ENCODE measurements at places on chromosomes 5 and 9.

- DNase-seq = no peak
Observed at GRCh38 chr5:83072966-83073365, 4.2 kb downstream of the TMEM167A start.

DNA sequence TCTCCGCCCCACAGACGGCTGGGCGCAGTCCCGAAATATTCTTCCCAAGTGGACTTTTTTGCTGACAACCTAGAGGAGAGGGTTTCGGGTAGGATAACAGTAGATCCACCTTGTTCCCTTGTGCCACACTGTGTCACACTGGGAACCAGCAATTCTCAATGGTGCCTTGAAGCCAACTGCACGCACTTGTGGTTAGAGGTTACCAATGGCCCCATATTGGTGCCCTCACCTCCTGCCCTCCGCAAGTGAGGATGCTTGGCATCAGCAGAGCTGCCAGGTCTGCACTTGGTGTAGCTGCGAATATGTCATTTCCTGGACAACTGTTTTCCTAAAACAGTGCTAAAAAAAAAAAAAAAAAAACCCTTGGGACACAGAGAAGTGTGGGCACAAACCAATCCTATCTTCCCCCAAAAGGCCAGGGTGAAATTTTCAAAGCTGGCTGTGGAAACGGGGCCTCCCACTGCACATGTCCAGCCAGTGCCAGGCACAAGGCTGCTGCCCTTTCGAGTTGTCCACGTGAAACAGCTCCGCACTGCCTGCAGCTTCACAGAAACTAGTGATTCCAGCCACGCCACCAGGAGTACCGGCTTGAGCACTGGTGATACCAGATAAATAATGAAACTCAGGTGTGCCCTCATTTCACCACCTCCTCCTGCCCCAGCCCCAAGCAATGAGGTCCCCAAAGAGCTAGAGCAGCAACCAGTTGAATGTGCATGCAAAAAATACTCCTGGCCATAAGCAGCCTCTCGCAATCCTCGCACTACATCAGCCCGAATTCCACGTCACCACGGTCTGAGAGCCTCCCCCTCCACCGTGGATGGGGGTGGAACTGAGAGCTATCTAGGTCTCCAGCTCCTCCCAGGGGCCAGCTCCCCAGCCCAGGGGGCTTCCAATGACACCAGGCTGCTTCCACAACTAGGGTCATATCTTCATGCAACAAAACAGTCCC, 51.2 kb downstream of the USP20 start:
- peak; percentile 49 for DNase-seq

DNA sequence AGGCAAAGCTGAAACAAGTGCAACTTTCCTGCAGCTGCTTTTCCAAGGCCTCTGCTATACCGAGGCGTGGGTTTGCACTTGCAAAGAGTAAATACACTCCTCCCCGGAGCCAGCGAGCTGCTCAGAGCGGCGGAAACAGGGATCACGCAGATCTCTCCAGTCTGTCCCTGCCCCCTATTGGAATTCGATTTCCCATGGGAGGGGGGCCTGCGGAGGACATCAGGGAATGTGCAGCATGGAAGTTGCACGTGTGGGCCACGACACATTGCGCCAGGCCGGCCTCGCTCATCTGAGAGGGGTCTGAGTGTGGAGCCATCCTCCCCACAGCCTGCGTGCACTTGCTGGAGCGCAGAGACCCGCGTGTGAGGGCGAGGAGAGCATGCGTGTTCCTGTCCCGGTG, 104.3 kb upstream of the PHYKPL start:
- no peak for DNase-seq

- no peak for DNase-seq
Observed at GRCh38 chr9:130693101-130693425, 517 bp upstream of the EXOSC2 start.

GRCh38 chr9:87382900-87383299, 114.8 kb upstream of the DAPK1 start:
- DNase-seq = no peak

GRCh38 chr9:93218161-93218560, 34.2 kb downstream of the WNK2 start:
- no peak for DNase-seq

GRCh38 chr9:74645007-74645639, 148.0 kb downstream of the RORB start:
- DNase-seq = peak; percentile 1

DNA sequence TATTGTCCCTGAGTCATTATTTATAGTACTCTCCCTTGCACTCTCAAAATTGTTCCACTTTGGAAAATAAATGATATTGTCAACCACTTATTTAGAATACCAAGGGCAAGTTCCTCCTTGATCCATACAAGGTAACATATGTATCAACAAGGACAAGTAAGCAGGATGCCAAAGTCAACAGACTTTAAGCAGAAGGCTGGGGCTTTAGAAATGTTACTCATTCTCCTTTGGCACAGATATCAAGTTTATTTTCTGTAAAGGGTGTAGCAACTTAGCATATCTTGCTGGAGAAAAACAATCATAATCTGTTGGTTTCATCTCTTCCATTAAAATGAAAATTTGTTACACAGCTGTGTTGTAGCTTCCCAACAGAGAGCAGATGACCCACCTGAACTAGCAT, 248.7 kb upstream of the SLC30A5 start:
- no peak for DNase-seq

GRCh38 chr5:99929067-99929805, 605.9 kb upstream of the FAM174A start:
- DNase-seq = no peak

DNA sequence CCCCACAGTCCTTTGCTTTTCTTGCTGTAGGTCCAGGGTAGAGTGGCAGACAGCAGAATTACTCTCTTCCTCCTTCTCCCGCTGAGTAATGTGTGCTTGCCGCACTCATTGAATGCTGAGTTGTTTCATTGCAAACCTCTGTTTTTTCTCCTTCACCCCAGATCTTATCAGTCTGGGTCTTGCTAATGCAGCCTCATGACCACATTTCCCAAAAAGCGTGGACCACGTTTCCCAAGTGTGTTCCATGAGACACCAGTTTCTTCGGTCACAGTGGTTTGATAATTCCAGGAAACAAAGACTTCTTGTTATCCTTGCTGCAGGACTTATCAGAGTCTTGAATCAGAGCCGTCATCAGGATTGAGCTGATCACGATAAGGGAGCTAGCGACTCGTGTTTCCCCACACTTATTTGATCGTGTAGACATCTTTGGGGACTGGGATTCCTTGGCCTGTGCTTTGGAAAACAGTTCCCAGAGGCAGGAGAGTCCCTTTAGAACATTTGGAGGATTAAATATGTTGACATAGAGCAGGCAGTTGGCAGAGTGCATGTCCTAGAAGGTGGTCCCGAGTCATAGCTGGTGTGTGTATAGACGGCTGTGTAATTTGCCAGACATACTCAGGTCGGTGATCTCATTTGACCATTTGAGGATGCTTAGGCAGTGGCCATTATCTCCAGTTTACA, 4.4 kb downstream of the LRRC8A start:
- no peak for DNase-seq

- no peak for DNase-seq
Observed at GRCh38 chr5:58974083-58974482, 391.2 kb downstream of the RAB3C start.

GRCh38 chr9:77710316-77710715, 62.2 kb upstream of the GNA14 start:
- no peak for DNase-seq

- peak; percentile 85 for DNase-seq
Observed at GRCh38 chr9:35116898-35117551, 1.4 kb upstream of the ATOSB start.

DNA sequence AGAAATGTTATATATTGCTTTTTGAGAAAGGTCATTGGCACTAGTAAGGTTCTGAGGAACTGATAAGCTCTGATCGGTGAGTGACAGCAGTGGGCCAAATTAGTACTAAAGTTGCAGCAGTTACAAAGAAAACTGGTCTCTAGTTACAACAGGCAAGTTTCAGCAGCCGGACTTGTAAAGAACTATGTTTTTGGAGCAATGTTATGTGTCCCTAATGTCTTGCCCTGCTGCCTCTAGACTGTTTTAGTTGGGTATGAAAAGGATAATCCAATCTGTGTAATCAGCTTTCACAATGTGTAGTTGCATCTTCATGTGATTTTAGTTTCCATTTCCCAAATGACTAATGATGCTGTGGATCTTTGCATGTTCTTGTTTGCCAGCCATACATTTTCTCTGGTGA, 113.5 kb downstream of the CAMK4 start:
- DNase-seq = no peak

DNA sequence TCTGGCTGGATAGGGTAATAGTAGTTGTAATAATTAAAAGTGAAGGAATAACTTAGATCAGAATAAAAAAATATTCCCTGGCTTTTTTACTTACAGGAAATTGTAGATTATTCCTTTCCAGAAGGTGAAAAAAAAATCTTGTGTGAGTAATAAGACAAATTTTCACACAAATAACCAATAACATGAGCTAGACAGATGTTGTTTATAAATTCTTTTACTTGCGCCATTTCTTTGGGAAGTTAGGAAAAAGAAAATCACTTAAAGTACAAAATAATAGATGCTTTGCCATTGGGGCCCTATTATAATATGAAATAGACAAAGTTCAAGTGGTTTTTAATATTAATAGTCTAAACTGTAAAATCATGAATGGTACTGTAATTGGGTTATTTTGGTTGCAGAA, 204.1 kb downstream of the ARRDC3 start:
- DNase-seq = no peak

- DNase-seq = peak; percentile 4
Observed at GRCh38 chr5:133662578-133662977, 50.2 kb upstream of the FSTL4 start.

GRCh38 chr5:64518793-64519192, 13.0 kb downstream of the RGS7BP start:
- DNase-seq = no peak

- DNase-seq = no peak
Observed at GRCh38 chr5:107670087-107670931, 428 bp downstream of the EFNA5 start.

DNA sequence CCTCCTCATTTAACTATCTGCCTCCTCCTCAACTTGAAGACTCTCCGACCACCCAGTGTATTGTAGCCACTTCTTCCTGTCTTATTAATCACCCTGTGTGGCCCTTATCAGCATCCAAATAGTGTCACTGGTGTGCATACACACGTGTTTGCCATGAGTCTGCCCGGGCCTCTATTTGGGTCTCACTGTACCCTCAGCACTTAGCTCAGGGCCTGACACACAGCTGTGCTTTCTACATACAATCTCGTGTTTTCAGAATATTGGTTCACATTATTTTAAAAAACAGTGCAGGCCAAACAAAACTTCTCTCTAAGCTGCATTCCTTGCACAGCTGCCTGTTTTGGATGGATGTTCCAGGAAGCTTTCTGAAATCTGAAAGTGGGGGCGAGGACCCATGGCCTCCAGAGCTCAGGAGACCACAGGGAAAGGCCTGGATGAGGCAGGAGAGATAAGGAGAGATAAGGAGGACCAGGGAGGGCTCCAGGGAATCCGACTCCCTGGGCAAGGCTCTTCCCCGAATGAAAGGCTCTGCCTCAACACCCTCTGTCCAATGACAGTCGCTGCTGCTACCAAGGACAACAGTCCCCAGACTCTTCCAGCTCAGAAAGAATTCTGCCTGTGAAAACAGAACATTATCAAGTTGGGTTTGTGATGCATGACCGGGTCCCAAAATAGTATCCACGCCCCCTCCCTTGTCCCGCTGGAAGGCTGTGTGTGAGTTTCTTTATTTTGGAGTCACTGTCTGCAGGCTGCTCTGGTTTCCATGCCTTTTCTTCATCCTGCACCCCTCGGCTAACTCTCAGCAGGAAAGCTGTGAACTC, 255.6 kb downstream of the NSG2 start:
- DNase-seq = no peak

DNA sequence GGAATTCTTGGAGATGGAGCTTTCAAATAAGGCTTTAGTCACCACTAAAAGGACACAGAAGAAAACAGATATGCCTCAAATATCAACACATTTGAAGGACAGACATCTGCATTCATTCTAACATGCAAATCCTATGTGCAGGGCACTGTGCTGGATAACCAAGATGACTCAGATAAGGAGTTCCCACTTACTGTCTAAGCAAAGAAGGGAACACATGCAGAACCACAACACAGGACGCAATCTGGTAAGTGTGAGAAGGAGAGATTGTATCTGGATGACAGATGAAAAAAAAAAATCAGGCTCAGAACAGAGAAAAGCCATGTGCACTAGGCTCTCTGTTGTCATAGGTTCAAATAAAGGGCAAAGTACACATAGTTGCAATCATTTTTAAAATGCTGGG, 42.5 kb downstream of the ELAVL2 start:
- DNase-seq = no peak

GRCh38 chr5:142777850-142778249, 7.7 kb downstream of the ARHGAP26 start:
- DNase-seq = no peak

DNA sequence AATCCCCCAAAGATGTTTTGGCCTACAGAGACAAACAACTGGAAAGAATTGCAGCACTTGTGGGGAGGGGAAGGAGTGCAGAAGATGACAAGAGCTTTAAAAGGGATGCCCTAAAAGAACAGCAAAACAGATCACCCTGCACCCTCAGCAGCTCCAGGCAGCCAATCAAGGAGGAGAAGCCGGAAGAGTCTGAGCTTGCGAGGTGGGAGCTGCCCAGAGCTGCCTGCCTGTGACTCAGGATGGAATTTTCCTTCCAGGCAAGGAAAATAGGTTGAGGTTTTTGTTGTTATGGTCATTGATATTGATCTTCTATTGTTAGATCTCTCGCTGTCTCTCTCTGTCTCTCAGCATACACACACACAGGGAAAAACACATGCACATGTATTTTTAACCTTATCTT, 70.3 kb upstream of the MAP1B start:
- no peak for DNase-seq

DNA sequence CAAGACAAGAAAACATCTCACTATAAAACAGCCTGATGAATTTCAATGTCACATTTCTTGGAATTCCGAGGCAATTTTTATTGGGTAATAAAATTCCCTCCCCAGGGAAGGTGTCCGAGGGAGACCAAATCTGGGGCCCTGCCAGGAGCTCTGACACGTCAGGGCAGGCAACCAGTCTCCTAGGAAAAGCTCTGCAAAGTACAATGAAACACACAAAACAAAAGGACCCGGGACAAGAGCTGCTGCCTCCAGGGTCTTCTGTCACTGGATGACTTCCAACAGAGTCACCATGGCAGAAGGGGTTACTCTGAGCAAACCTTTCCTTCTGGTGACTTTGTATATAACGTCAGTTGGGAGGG, 50.8 kb downstream of the SAXO1 start:
- no peak for DNase-seq

DNA sequence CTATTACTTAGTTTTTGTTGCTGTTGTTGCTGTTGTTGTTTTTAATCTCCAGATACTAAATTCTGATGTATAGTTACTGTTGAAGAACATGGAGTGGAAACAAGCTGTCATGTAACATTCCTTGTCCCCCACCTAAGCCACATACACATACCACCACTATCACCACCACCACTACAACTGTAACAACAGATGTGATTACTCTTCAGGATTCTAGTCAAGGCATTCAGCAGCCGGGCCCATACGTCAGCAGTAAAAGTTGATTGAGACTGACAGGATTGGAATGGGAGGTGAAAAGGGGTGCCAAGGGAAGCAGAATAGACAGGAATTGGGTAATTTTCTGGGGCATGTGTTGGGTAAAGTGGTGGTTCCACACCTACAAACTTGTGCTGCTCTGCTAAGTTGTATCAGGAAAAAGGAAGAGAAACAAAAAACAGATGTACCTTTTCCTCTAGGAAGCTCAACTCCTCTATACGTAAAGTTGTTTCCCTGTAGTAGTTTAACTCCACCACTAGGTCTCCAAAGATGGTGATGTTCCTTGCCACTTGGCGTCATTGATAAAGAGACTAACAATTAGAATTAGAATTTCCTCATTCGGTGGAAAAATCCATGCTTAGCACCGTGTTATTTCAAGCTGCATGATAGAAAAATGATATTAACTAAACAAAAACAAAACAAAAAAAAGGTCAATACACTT, 138.6 kb downstream of the ARRDC3 start:
- DNase-seq = no peak
